Nephron progenitor cell (in vitro differentiated cells): ENCODE measurements at places on chromosomes 2 and 18.

- peak; percentile 20 for DNase-seq
Observed at GRCh38 chr2:171086352-171087290, 74.1 kb downstream of the TLK1 start.

DNA sequence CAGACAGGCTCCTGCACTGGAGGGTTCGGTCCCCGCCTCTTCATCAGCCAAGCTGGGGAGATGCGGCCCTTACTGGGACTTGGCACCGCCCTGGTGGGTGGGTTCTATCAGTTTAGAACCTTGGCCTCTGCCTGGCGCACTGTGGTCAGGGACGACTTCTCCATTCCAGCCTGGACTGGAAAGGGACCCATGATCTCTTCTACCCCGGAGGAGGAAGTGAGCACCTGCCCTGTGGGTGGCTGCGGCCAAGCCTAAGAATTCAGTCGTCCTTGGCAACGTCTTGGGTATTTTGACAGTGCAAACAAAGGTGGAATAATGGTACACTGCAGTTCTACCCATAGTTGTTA, 106.9 kb upstream of the CD302 start:
- no peak for DNase-seq

DNA sequence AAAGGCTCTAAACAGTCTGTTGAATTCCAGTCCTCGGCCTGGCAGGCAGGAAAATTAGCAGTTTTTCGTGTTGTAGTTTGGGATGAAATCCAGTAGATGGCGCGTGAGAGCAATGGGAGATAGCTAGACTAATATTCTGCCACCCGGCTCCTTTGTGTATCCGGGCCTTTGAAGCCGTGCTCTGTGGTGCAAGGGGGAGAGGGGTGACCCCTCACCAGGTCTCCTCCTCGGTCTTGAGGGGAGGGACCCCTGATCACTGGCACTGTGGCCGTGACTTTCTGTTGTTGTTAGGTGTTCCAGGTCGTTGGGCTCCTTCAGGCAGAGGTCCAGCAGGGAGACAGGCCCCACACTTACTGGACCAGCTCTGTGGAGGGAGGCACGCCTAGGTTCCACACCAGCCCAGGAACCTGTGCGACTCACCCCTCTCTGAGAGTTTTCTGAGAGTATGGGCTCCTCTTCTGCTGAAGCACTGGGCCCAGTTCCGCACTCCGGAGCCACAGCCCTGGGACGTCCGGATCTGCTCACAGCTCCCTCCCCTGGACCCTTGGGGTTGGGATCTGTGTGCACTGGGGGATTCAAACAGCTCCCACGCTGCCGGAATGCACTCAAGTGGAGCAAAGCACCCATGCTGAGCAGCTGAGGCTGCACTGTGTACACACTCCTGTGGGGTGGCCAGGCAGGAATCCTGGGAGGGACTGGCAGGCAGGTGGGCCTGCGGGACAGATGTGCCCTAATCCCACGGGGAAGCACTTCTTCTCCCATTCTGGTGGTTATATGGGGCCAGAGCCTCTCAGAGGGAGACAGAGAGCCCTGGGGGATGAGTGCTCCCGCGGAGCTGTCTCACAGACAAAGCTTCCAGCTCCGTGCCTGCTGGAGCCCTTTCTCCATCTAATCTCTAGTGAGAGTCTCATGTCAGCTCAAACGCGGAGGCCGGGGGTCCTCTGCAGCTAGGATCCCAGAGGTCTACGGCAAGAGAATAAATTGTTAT, 8.8 kb downstream of the GKN2 start:
- DNase-seq, result peak; percentile 72

GRCh38 chr2:234095301-234095700, 44.8 kb downstream of the SPP2 start:
- DNase-seq, result no peak

DNA sequence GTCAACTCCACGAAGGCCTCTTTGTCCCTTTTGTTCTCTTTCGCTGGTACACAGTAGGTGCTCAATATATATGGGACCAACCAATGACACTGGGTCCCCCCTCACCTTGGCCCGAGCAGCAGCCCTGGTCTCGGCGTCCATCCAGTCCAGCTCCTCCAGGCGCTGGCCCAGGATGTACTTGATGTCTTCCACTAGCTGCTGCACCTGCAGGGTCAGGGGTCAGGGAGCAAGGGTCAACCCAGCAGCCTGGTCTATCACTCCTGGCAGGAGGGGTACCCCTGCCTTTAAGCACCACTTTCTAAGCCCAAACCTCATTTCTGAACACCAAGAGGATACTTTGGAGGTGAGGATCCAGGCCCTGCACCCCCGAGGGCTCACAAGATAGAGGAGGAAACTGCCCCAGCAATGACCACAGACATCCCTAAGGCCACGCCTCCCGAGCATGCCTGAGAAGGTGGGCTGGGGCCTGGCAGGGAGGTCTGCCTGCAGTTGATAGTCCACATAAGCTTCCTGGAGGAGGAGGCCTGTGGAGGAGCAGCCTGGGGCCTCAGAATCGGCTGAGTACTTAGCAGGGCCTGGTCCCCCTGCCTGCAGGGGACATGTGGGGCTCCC, 4.2 kb downstream of the ECEL1 start:
- peak; percentile 6 for DNase-seq

DNA sequence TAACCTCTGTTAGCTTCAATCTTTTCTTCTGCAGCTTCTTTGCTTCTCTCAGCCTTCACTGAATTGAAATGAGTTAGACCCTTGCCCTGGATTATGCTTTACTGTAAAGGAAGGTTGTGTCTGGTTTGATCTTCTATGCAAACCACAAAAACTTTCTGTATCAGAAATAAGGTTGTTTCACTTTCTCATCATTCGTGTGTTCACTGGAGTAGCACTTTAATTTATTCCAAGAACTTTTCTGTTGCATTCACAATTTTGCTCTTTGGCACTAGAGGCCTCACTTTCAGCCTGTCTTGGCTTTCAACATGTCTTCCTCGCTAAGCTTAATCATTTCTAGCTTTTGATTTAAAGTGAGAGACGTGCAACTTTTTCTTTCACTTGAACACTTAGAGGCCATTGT, 365.3 kb downstream of the TDRD15 start:
- DNase-seq, result no peak

DNA sequence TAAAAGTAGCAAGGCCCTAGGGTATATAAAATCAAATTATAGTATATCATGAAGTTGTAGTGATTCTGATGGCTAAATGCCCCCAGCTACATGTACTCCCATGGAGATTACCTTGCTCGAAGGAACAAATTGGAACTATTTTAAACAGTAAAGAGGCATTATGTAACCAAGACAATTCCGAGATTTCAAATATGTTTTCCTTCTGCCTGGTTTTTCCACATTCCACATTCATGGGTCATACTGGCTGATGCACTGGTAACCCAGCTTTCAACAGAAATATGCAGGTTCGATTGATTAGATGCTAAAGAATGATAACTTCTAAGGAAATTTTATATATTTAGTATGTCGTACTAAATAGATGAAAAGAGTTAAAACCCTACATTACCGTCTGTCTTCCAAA, 62.3 kb upstream of the MGAT4A start:
- no peak for DNase-seq

DNA sequence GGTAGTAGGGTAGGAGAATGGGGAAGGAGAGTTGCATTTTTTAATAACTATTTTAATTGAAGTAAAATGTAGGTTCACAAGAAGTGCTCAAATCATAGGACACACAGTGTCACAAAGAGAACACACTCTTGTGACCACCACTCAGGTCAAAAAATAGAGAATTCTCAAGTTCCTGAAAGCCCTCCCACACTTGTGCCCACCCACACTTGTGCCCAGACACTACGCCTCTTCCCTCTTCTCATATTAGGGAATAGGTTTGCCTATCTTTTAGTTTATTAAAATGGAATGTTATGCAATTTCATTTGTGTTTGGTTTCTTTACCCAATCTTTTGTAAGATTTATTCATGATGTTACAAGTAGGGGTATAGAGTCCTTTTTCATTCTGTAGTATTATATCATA, 67.2 kb downstream of the UGGT1 start:
- no peak for DNase-seq

DNA sequence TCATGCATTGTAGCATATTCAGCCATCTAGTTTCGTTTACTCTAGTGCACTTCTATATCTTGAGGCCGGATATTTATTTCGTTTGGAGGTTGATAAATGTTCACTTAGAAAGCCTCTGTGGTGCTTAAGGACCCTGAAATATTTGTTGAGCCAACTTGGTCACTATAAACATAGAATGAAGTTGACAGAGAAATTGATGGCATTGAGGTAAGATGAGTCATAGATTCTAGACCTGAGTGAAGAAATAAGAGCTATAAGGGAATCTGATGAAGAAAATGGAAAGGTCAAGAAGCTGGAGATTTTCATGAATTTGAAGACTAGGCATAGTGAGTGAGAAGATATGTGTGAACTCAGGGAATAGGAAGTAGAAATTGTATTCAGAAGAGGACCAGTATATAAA, 35.9 kb downstream of the EPC2 start:
- no peak for DNase-seq

GRCh38 chr2:141701618-141702017, 429.2 kb downstream of the LRP1B start:
- no peak for DNase-seq

DNA sequence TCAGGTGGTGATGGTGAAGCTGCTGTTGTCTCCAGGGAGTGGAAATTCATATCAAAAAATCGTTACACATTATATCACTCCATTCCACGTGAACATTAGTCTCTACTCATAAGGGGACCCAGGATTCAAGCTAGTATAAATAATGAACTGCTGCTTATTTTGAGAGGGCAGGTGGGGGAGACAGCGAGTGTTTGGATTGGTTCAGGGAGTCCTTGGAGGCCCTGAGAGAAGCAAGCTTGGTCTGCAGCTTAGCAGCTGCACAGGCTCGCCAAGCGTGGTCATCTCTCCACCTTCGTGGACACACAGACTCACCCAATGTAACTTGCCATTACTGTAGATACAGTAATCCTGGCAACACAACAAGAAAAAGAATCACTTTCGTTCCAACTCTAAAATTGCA, 177.6 kb downstream of the ZNF521 start:
- DNase-seq, result no peak

- DNase-seq, result peak; percentile 15
Observed at GRCh38 chr2:197706839-197707207, 1.7 kb downstream of the MARS2 start.

GRCh38 chr2:241893265-241893664, 23.7 kb downstream of the RTP5 start:
- DNase-seq, result no peak

- no peak for DNase-seq
Observed at GRCh38 chr2:136070913-136071312, 47.0 kb downstream of the CXCR4 start.

DNA sequence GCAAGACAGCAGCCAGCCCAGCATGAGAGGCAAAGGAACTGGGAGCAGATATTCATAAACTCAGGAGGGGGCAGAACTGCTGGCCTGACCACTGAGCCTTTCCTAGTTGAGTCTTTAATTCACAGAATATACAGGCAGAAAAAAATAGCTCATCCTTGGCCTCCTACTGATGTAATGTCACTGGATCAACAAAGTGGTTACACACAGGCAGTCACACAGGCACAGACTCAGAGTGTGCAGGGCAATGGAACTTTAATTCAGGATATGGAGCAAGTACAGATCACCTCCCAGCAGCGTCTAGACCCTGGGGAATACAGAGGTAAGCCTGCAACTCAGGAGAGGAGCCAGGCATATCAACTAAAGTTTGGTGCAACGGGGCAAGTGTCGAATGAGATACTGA, 75.4 kb downstream of the TNP1 start:
- DNase-seq, result no peak

- no peak for DNase-seq
Observed at GRCh38 chr2:161979490-161979889, 94.5 kb downstream of the DPP4 start.

DNA sequence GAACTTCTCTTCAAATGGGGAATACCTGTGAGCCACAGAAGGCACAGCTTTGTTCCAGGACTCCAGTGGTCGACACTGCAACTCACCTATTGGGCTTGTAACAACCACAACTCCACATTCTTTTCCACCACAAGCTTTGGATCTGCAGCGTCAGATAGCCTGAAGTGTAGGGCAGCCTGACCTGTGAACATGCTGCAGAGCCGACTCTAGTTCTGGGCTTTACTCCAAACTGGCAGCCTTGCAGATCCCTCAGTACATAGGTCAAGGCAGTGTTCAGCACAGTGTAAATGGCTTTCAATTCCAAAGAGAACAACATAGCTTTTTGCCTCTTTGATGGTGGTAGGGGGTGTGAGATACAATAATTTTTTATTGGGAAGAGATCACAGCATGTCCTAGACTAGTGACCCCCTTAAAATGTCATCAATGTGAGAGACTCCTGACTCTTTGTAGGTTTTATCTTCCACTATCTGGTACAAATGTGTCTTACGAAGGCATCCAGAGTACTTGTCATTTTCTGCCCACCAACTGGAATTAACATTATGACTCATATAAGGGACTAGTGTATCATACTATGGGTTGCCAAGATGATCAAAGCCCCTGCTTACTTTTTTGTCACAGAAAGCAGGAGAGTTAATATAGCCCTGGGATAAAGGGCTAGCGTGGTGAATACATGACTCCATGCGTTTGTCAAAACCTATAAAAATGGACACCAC, 149.8 kb downstream of the COPS8 start:
- no peak for DNase-seq

GRCh38 chr2:132419235-132419634, 2.6 kb downstream of the GPR39 start:
- no peak for DNase-seq

- no peak for DNase-seq
Observed at GRCh38 chr2:101872480-101872879, 119.3 kb upstream of the IL1R2 start.

- DNase-seq, result no peak
Observed at GRCh38 chr2:62343636-62344337, 147.9 kb downstream of the B3GNT2 start.

- no peak for DNase-seq
Observed at GRCh38 chr18:76460482-76460881, 34.6 kb downstream of the ZNF516 start.

DNA sequence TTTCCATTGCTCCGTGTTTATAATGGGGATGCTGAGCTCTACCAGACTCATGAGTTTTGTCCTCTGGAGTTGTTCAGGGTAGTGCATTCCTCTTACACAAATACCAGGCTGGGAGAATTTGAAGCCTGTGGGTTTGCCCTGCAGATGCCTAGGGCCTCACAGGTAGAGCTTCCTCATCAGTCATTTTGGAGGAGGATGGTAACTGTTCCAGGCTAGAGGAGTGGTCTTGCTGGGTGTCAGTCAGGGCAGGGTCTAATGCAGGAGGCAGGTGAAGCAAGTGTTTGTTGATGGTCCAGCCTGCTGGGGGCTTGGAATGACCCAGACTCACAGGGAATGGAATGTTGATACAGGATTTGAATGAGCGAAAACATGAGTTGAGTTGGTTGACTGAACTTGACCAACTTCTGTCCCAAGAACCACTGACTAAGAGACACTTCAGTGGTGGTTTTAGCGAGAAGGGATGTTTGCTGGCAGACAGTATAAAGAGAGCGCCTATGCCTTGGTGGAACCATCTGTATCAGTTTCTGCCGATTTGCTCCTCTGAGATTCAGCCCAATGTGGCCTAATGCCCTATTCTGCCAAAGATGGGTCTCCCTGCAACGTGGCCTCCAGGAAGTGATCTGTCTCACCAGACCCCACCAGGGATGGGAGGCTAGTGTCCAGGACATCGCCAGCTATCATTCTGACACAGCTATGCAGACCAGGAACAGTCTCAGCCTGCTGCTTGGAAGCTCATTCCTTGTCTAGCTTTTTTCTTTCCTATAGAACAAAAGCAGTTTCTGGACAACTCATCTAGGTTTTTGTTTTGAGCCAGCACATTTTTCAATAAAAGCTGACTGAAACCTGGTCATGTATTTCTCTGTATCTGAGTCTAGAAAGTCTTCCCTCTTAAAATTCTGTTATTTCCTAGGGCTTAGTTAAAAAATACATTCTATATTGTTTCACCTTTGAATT, 9.3 kb downstream of the IL1R2 start:
- no peak for DNase-seq
